Right ventricle myocardium superior (tissue), 1 donor: ENCODE measurements at places on chromosomes 12 and 14. TPM values are rescaled to one million over a fixed set of nuclear protein-coding genes. Genes with fewer than 3 reads are reported as not detected.

DNA sequence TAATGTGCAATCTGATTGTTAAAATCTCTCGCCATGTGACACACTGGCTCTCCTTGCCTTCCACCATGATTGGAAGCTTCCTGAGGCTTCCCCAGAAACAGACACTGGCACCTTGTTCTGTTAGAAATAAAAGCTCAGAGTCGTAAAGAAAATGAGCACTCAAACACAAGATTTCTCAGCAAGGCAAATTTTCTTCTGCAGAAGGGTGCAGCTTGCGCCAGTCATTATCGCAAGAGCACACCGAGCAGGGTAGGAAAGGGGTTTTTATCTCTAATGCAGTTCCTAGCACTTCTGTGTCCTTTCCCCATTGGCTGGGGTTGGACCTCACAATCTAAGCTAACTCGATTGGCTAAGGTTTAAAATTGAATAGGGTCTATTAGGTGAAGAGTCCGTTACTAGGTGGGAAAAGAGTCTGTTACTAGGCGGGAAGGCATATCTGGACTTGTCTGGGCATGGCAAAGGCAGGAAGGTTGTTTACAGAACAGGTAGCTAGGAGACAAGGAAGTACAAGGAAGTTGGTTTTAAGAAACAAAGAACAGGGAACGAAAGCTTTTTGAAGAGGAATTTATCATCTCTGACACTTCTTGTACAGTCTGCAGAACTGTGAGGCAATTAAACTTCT, 62.6 kb upstream of the BICD1 start:
- DNase-seq = no peak

Gene CEBPE
- total RNA-seq = not detected

Gene PLEKHH1
- total RNA-seq = 4.4 TPM

DNA sequence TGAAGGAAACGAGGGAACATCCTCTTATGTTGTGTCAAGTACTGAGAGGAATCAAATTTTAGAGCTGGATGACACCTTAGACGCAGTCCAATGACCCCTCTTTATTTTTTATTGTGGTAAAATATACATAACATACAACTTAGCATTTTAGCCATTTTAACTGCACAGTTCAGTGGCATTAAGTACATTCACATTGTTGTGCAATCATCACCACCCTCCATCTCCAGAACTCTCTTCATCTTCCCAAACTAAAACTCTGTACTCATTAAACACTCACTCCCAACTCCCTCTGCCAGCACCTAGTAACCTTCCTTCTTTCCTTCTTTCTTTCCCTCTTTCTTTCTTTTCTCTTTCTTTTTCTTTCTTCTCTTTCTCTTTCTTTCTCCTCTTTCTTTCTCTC, 97.2 kb upstream of the SLC24A4 start:
- DNase-seq = no peak

DNA sequence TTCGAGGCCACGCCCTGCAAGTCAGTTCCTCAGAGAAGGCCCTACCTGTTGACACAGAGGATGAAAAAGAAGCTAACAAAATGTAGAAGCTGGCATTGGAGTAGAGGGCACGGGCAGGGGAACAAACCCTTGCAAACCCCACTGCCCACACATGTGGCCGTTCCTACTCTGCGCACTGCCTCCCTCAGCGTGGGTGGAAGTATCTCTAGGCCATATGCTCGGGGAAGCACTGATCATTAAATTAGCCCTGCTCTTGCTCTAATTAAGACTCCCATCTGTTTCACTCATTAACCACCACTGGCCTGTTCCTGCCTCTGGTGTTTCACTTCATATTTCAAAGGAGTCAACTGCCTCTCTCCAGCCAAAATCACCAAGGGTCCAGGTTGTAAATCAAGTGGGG, 201.2 kb upstream of the SFSWAP start:
- no peak for DNase-seq

DNA sequence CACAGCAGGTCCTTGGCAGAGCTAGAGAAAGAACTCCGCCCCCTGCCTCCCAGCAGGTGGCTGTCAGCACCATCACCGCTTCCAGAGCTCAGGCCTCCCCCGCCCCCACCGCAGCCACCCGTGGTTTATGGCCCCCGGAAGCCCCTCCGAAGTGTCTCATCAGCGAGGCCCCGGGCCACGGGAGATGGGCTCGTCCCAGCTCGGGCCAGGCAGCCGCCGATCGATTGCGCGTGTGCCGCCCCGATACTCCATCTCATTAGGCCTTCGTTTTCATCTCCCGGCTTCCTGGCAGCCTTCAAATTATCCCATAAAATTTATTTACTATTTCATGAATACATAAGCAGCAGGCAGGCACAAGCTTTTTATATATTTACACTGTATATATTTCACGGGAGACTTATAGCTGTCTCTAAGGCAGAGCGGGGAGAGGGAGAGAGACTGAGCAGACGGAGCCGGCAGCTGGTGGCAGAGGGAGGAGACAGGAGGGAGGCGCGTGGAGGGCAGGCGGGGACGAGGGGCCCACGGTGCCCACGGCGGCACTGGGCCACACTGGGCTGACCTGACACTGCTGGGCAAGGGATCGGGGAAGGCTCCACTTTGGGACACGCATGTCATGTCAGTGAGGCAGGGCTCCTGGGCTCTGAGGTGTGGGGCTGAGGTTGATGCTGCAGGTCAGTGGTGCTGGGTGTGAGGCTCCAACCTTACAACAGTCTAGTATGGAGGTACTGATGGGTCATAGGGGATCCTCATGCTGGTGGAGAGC, 241.2 kb downstream of the RBM19 start:
- no peak for DNase-seq

DNA sequence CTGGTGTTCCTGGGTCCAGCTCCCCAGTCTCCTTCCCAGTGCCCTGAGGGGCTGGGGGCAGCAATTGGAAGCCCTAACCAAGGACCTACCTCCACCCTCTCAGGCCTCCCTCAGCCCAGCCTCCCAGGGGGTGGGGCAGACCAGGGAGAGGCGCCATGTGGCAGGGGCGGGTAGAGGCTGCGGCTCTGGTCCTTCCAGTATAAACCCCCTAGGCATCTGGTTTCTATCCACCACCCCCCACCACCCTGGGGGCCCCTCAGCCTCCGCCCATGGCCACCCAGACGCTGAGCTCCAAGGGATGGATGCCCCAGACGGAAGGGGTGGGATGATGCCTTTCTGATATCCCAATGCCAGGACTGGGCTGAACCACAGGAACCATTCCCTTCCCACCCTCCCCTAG, 2.8 kb upstream of the SP7 start:
- no peak for DNase-seq

Gene RFLNA
- total RNA-seq = 0.16 TPM

GRCh38 chr14:51369814-51370213, 129.8 kb downstream of the TMX1 start:
- no peak for DNase-seq

DNA sequence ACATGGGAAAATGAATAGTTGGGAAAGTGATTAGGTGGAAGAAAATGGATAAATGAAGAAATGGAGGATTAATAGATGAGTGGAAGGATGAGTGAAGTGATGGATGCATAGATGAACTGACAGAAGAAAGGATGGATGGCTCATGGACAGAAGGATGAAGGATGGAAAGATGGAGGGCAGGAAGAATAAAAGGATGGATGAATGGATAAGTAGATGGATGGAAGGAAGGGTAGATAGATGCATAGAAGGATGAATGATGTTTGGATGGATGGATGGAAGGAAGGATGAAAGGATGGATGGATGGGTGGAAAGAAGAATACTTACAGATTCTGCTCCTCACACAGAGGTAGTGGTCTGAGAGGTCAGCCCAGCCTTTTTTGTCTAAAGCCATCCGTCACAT, 35.8 kb upstream of the CHGA start:
- DNase-seq = no peak

Gene TSPAN19
- 0.27 TPM for total RNA-seq

- no peak for DNase-seq
Observed at GRCh38 chr14:81350344-81351130, 49.6 kb downstream of the STON2 start.

DNA sequence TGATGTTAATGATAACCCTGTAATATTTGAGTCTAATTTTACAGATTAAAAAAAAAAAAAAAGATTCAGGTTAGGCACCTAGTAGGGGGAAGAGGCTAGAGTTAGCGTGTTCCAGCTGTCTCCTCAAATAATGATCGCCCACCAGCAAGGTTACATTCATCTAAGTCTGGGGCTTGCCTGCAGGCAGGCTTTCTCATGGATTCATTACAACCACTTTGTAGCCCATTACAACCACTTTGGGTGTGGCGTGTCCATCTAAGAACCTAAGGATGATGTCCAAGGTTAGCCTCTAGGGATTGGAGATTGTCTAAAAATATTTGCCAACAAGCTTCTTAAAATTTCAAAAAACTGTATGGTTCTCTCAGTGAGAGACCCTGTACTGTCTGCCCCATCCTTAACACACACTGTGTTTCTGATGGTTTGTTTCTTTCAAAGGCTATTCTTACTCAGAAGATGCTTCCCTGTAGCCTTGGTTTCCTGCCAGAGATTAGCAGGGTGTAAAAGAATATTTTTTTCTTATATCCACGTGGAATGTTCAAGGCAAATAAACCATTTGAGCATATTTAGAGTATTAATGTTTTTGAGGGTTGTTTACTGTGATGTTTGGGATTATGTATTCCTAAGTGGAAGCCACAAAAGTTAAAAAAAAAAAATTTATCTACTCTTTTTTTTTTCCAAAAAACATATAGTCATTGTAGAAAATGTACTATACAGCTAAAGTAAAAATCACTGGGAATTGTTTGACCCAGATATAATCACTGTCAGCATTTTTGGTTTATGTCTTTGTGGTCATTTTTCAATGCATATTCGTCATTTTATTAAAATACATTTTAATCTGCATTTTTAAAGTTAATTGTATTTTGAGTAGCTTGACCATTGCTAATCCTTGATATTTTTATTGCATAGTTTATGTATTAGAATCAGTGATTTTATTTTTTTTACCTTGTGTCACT, 1.7 kb downstream of the DYNC1H1 start:
- DNase-seq = no peak

Gene MYF6
- total RNA-seq = not detected

GRCh38 chr14:93375673-93376156, 28.7 kb downstream of the COX8C start:
- no peak for DNase-seq

DNA sequence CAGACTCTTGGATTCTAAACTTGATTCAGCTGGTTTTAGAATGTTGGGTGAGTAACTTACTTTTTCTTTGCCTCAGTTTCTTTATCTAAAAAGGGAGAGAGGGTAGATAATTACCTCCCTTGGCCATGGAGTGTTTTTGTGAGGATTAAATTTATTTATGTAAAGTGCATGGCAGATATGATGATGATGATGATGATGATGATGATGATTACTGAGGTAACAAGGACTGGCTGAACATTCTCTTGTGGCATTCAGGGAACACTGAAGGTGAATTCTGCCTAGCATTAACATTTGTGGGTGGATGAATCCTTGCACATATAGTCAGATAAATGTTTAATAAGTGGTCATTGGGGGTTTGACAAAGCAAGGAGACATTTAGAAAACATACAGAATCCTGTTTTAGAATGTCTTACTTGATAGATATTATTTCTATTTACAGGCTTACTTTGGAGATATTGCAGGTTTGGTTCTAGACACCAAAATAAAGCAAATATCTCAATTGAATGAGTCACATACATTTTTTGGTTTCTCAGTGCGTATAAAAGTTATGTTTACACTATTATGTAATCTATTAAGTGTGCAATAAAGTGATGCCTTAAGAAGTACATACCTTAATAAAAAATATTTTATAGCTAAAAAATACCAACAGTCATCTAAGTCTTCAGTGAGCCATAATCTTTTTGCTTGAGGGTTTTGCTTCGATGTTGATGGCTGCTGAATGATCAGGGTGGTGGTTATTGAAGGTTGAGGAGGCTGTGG, 123.2 kb downstream of the SNAPC1 start:
- DNase-seq = no peak

GRCh38 chr14:64444984-64445845, 20.1 kb upstream of the AKAP5 start:
- DNase-seq = no peak

- no peak for DNase-seq
Observed at GRCh38 chr12:26451763-26452162, 256.4 kb downstream of the SSPN start.

- DNase-seq = no peak
Observed at GRCh38 chr12:632102-632696, 31.0 kb downstream of the NINJ2 start.
